Activated naive CD4-positive, alpha-beta T cell treated with anti-CD3 and anti-CD28 coated beads for 36 hours (primary cell): ENCODE measurements at places on chromosomes 5 and 9. TPM values are rescaled to one million over a fixed set of nuclear protein-coding genes. Genes with fewer than 3 reads are reported as not detected.

Gene DOK3
- 0.37 TPM for total RNA-seq

Gene RORB
- total RNA-seq, result 0.02 TPM

Gene TMEFF1
- 0.26 TPM for total RNA-seq

- no peak overlapping the region for H3K4me3 ChIP-seq
- no peaks in the 10 kb centered on the region for H3K36me3 ChIP-seq
- H3K27me3 ChIP-seq, result peaks cover 5% of the 10 kb centered on the region
- H3K27ac ChIP-seq, result no peak overlapping the region
- H3K4me1 ChIP-seq, result no peaks in the 10 kb centered on the region
Observed at GRCh38 chr9:130997925-130998596, 10.9 kb upstream of the LAMC3 start.

DNA sequence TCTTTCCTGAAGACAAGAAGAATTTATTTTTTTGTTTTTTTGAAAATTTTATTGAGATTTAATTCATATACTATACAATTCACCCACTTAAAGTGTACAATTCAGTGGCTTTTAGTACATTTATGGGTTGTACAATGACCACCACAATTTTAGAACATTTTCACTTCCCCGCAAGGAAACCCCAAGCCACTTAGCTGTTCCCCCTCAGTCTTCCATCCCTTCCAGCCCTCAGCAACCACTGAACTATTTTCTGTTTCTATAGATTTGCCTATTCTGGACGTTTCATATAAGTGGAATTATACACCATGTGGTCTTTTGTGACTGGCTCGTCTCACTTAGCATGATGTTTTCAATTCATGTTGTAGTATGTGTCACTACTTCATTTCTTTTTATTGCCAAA, 28.0 kb downstream of the DNAI1 start:
- H3K27me3 ChIP-seq, result peaks cover 12% of the 10 kb centered on the region
- H3K4me1 ChIP-seq, result no peaks in the 10 kb centered on the region
- no peak for DNase-seq
- no peak overlapping the region for H3K27ac ChIP-seq
- H3K36me3 ChIP-seq, result no peaks in the 10 kb centered on the region

DNA sequence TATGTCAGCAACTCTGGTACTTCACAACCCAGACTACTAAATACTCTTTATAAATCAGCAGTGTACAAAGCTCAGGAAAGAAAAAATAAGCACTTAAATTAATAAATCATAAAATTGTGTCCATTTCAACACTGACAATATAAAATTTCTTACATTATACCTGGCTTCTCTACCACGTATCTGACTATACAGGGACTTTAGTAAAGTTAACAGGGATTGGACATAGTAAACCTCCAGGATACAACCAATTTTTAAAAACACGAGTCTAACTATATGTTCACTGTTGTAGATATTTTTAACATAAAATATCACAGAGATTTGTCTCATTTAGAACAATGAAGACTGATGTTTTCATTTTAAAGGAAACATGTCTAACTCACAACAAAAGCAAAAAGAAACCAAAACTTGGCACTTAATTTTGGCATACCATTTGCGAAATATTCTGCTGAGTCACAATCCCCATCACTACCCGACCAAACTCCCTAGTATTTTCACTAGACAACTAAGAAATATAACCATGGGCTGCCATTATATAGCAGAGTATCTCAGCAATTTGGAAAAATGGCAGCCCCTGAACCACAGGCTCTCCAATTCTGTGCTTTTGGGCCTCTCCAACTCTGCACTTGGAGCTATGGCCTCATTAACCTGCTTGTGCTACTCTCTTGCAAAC, 14.4 kb downstream of the FAM169A start:
- peak; percentile 28 for DNase-seq
- peaks cover 31% of the 10 kb centered on the region for H3K4me1 ChIP-seq
- H3K27me3 ChIP-seq, result no peaks in the 10 kb centered on the region
- peaks cover 9% of the 10 kb centered on the region for H3K36me3 ChIP-seq
- peak overlapping the region; percentile 55 for H3K4me3 ChIP-seq
- H3K27ac ChIP-seq, result peak overlapping the region; percentile 61

- no peaks in the 10 kb centered on the region for H3K27me3 ChIP-seq
- H3K4me3 ChIP-seq, result no peak overlapping the region
- no peak for DNase-seq
- H3K27ac ChIP-seq, result no peak overlapping the region
- peaks cover 1% of the 10 kb centered on the region for H3K36me3 ChIP-seq
Observed at GRCh38 chr5:8906303-8906967, 639.4 kb downstream of the SEMA5A start.

DNA sequence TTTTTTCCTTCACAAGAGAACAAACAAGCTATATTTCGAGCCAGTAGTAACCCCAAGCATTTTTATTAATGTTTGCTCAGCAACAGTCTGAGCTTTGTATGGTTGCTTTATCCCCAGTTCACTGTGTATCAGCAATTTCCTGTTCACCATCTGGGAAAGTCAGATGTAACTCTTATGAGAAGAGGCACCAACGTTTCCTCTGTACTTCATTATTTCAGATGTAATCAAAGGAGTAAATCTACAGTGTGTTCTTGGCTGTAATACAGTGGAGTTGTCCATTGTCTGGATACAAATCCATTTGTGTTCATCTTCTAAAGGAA, 340.2 kb downstream of the ARRDC3 start:
- no peaks in the 10 kb centered on the region for H3K4me1 ChIP-seq
- H3K27ac ChIP-seq, result no peak overlapping the region
- H3K4me3 ChIP-seq, result no peak overlapping the region
- no peak for DNase-seq
- H3K36me3 ChIP-seq, result no peaks in the 10 kb centered on the region
- H3K27me3 ChIP-seq, result peaks cover 16% of the 10 kb centered on the region

DNA sequence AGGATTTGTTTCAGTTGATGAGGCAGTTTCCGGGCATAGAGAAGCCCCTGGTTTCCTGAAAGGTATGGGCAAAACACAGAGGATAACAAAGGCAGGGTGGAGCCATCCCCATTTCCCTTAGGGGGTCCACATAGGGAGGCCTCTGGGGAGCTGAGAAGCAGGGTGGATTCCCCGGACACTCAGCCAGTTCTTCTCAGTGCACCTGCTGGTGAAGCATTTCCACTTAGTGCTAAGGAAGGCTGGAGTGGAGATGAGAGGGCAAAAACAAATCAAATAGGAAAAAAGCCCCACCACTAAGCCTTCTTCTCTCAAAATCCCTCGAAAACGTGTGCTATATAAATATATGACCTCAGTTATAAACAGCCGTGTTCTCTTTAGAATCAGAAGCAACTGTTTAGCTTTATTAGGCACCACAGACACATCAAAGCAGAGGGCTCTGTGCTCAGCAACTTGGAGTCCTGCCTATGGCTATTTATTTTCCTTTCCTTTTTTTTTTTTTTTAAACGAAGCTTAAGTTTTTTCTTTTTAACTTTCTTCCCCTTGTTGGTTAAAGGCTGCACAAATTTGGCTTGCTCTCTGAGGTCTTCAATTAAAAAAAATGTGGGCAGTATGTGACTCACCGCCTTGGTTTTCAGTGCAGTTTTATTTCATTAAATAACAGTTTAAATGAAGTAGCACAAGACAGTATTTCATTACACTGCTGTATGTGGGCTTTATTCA, 67.7 kb downstream of the PRDM6 start:
- H3K4me1 ChIP-seq, result no peaks in the 10 kb centered on the region
- no peaks in the 10 kb centered on the region for H3K36me3 ChIP-seq
- H3K27me3 ChIP-seq, result peaks cover 2% of the 10 kb centered on the region
- H3K4me3 ChIP-seq, result no peak overlapping the region
- no peak for DNase-seq

DNA sequence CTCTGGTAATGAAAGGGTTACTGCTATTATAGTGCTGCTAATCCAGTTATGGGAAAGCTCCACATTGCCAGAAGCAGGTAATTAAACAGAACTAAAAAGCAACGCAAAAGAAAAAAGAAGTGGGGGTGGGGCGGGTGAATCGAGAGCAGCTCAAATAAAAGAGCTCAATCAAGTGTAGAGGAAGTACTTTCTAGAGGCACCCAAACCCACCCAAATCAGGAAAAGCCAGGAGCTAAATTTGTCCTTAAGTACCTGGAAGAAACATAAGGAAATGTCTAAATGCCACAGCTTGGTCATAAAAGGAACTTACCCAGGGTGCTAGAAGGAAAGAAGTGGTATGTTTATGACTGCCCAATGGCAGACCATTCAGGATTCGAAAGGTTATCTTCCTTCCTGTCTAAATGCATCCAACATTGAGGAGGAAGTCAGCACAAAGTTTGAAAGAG, 2.4 kb upstream of the RNF145 start:
- H3K4me3 ChIP-seq, result no peak overlapping the region
- H3K27me3 ChIP-seq, result no peaks in the 10 kb centered on the region
- peaks cover 29% of the 10 kb centered on the region for H3K4me1 ChIP-seq
- H3K27ac ChIP-seq, result no peak overlapping the region

DNA sequence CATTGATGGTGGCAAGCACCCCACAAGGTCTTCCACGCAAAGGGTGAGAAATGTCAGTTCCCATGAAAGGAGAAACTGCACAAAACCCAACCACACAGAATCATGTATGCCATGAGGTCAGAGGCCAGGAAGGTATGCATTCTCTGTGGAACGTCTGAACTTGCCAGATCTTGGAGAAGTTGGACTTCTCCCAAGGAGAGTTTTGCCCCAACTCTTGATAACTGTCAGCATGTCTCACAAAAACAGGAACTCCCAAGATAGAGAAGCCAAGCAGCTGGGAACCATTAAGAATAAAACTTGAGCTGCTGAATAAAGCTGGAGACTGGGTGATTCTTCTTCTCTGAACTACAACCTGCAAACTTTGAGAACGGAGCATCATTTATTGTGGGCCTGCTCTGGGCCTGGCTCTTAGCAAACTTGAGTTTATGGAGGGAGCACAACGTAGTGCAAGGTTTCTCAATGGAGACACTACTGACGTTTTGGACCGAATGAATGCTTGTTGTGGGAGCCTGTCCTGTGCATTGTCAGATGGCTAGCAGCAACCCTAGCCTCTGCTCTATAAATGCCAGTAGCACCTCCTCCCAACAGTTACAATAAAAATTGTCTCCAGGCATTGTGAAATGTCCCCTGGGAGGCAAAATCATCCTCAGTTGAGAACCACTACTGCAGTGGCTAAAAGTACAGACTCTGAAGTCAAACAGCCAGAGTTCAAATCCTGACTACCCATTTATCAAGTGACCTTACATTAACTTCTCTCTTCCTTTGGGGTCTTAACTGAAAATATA, 193.5 kb downstream of the ACTL7B start:
- no peak overlapping the region for H3K4me3 ChIP-seq
- DNase-seq, result no peak
- H3K27ac ChIP-seq, result no peak overlapping the region
- no peaks in the 10 kb centered on the region for H3K27me3 ChIP-seq
- H3K36me3 ChIP-seq, result peaks cover 8% of the 10 kb centered on the region
- H3K4me1 ChIP-seq, result no peaks in the 10 kb centered on the region
